ENCODE measurements at places on chromosomes 16 and 17.
A peak's percentile ranks its signal among the peaks of the same experiment; 100 is the strongest.

DNA sequence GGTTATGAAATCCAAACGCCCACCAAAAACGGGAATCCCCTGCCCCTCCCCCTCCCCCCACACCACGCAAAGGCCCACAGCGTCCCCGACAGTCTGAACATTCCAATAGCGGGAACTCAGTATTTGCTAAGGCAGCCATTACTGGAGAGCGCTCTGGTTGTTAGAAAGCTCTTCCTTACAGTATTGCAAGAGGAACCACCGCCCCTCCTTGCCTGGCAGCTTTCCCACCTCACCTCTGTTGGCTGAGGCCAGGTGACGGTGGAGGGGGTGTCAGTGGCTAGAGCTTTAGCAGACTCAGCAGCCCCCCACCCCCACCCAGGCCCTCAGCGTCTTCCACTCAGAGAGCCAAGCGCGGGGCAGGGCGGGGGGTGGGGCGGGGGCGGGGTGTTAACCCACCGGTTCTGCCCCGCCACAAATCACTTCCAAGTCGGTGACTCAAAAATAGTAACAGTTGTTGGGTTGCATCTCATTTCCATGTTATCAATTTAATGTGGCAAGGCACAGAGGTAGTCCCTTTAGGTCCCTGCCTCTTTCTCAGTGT, 2.2 kb upstream of the PLEKHH3 start:
- DNase-seq = peak; percentile 83

GRCh38 chr16:1972490-1972877, 631 bp downstream of the TBL3 start:
- no peak for DNase-seq

GRCh38 chr17:60524463-60525327, 1.3 kb downstream of the APPBP2 start:
- no peak for DNase-seq

DNA sequence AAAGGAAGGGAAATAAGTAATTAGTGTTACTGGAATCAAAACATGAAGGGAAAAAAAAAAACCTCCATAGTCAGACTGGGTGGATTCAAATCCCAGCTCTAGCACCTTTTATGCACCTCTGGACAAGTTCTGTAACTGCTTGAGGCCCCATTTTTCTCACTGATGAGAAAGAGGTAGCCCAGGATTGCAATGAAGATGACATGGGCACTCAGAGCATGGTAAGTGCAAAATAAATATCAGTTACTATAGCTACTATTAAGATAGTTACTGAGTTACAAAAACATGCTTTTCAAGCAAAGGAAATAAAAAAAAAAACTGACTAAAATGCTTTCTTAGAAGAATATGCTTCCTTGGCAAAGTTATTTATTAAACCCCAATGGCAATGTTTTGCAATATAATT, 58.8 kb downstream of the CEP95 start:
- DNase-seq = no peak

GRCh38 chr17:34301986-34302385, 16.4 kb downstream of the CCL11 start:
- no peak for DNase-seq

GRCh38 chr16:67790071-67790470, 16.3 kb downstream of the RANBP10 start:
- DNase-seq = no peak

DNA sequence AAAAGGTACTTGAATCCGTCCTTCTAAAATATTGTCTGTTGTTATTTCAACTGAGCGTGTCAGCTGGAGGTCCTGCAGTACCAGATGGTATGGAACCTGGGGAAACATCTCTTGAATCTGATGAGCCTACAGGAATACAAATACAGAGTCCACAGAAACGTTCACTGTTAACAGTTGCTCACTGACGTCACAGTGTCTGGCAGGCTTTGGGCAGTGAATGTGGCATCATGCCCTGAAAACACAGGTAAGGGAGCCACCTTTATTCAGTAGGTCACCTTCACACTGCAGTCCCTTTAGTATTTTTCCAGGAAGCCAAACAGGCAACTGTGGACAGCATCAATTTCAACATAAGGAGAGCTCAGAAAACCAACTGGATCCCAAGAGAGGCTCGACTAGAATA, 56.1 kb downstream of the AMFR start:
- no peak for DNase-seq

DNA sequence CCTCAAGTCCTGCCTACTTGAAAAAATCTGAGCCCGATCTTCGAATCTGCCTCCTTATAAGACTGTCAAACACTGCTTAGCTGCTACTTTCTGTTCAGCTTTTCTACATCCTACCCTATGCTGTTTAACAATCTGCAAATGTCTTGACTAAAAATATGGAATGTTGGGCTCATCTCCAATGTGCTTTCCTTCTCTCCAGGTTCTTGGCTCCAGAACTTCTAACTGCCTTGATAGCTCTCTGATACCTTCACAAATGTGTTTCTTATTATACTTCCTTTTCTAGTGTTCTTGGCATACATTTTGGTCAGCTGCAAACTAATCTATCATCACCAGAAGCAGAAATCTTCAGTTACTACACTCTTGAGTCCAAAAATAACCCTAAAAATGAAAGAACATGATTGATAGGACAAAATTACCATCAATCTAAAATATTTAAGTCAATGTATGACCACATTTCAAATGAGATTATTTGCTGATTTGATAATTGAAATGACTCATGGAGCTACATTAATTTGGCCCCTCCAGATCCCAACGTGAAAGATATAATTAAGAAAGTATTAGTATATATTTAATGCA, 372.3 kb upstream of the MON1B start:
- no peak for DNase-seq

- no peak for DNase-seq
These were observed 54.6 kb downstream of the SRCIN1 start for GRCh38 chr17:38551121-38551520.

DNA sequence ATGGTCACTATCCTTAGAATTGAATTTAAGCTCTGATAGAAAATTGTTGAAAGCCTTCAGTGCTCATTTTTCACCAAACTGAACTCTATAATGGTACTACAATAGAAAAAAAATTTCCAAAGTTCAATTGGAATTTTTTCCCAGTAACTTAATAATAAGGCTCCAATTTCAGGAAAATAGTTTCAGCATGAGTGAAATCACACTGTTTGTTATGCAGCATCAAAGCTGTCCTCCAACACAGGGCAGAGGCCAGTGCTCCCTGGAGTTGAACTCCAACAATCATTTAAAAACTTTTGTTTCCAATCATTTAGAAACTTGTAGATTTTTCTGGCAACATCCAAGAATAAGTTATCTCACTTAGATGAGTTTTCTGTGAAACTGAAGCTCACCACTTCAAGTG, 103.1 kb upstream of the HSBP1 start:
- no peak for DNase-seq

DNA sequence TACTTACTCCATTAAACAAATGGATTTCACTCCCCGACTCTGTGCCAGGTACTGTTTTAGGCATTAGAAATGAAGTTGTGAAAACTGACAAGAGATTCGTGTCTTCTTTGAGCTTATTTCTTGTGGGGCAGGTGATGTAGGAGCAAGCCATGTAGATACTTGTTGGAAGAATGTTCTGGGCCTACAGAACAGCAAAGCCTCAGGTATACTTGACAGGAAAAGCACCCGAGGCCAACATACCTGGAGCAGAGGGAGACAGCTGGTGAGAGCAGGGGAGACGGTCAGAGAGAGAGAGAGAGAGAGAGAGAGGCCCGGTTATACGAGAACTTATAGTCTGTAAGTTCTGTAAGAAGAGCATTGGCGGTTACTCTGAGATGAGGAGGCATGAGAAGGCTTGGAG, 110.8 kb downstream of the FTO start:
- no peak for DNase-seq

- no peak for DNase-seq
These were observed 93.8 kb downstream of the USP31 start for GRCh38 chr16:23055481-23055880.

DNA sequence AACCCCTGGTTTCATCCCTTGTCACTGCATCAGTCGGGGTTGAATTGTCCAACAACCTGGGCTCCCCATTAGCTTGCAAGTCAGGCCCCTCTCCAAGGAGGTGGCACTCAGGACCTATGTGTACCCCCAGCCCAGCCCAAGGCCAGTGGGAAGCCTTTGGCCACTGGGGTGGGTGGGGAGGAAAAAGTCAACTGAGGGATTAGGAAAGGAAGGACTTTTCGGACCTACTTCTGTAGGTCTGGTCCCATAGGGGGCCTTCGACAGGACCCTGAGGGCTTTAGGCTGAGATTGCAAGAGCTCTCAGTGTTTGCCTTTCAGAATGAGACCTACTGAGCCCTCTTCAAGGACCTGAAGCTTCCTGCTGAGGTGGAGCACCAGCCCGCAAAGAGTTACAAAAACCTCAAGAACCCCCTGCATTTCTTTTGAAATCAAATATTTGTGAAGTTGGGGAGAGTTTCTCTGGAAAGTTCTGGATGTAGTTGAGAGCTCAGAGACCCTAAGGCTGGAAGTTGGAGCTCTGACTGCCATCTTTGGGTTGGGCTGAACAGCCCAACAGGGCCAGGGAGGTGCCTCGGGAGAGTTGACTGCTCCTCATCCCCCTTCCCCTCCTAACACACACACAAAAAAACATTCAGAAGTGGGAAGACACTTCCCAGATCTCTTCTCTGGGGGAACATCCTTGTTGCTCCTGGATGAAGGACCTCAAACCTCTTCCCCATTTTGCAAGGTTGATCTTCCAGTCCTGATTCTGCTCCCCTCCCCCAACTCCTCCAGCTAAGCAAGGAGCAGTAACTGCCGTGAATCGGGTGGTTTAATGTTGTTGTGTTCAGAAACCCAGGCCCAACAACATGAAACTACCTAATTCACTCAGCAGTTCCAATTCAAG, 5.8 kb upstream of the HOXB9 start:
- DNase-seq = no peak

DNA sequence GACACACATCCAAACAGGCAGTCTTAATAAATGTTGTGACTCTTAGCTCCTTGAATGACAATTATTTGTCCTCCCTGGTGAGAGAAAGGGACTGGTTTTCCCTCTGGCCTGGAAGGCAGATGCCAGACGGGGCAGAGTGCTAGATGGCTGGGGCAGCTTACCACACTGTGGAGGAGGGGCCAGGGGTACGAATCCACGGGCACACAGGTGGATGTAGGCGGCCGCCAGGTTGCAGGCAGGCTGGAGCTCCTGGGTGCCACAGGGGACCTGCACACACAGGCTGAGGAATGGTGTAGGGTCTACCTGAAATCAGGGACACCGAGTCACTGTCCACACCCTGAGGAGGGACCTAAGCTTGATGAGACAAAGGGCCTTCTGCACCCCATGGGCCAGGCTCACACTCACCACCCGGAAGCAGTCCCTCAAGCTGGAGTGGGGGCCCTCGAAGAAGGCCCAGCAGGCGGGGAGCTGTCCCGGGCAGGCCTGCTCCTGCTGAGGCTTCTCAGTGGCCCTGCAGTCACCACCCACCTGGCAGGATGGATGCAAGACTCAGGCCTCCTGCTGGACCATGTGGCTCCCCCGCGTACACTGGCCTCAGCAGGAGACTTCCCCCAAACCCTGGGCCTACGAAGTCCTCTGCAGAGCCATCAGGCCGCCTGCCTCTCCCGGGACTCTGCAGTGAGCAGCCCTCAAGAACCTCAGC, 38.4 kb downstream of the RMI2 start:
- DNase-seq = no peak

Data from activated CD8-positive, alpha-beta memory T cell treated with anti-CD3 and anti-CD28 coated beads for 24 hours (primary cell).